NCI-H1417 treated with DMSO at 0.1 percent for 48 hours (cell line): ENCODE measurements at places on chromosomes 12 and 14.
A peak's percentile ranks its signal among the peaks of the same experiment; 100 is the strongest.

DNA sequence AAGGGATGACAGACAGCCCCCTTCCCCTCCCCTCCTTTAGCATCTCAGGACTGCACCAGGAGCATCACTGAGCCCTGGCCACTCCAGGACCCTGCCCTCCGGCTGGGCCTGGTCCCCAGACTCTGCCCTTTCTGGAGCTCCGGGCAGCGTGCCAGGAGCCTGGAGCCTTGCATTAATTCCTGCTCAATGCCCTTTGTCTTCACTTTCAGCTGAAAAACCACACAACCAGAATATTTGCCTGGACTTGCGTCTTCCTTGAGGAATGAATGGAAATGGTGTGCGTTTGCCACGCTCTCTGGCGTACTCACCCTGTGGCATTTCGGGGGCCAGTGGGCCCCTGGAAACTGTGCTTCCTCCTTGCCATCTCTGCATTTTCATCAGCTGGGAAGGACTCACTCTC is 8.5 kb upstream of the RFLNA start:
- DNase-seq, result no peak

- no peak for DNase-seq
Observed at GRCh38 chr12:31531893-31532292, 59.0 kb downstream of the DENND5B start.

DNA sequence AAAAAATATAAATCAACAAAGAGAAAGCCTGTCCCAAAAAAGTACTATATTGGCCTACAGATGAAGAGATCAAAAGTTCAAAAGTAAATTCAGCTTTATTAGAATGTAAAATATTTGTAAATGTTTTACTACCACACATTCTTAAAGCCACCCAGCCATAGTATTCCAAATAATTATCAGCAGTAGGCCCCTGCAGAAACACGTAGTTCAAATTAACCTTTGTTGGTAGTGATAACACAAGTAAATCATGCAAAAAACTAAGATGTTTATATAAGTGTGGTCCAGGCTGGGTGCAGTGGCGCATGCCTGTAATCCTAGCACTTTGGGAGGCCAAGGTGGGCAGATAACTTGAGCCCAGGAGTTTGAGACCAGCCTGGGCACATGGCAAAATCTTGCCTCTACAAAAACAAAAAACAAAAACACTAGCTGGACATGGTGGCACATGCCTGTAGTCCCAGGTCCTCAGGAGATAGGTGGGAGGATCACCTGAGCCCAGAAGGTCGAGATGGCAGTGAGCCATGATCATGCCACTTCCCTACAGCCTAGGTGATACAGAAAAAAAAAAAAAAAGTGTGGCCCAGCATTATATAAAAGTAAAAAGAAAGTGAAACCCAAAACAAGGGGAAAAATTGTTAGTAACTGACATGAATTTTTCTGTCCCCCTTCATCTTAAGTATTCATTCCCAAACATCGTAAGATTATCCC is 17.9 kb downstream of the SPTLC2 start:
- DNase-seq, result no peak

- DNase-seq, result no peak
Observed at GRCh38 chr12:130609966-130610365, 106.1 kb downstream of the RIMBP2 start.

DNA sequence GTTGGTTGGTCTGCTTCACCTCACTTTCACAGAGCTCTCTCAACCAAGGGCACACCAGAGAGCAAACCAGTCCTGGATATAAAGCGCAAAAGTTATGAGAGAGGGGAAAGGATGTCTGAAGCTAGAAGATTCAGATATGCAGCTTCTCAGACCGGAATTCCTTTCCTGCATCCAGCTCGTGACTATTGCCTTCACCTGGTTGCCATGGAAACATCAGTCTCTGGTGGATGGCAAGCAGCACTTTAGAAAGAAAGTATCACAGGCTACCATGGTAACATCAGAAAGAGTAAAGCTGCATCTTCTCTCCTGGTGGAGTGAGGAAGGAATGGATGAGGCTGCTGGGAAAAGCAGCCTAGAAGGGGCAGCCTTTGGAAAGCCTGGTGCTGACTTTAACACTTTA is 13.7 kb downstream of the REM2 start:
- no peak for DNase-seq

DNA sequence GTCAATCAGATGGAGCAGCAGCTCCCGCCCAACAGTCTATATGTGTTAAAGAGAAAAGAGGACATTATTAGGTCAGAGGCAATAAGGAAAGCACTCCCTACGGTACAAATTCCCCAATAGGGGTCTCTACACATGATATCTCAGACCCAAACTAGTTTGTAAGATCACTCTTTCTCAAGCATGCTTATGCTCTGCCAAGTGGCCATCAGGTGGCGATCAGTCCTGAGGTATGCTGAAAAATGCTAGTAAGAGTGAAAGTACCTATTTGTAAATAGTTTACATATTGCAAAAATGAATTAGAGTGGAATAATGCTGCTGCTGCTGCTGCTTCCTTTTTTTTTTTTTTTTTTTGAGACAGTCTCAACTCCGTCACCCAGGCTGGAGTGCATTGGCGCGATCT is 61.0 kb downstream of the CPM start:
- no peak for DNase-seq

GRCh38 chr14:70622111-70622712 is 19.5 kb upstream of the TTC9 start:
- peak; percentile 18 for DNase-seq

GRCh38 chr12:120222288-120222832 is 21.4 kb upstream of the RPLP0 start:
- DNase-seq, result no peak

- DNase-seq, result no peak
Observed at GRCh38 chr12:23008623-23009022, 383.7 kb downstream of the ETNK1 start.

GRCh38 chr12:49028666-49029275 is 10.2 kb upstream of the PRKAG1 start:
- no peak for DNase-seq

GRCh38 chr12:113061061-113061694 is 4.6 kb downstream of the DTX1 start:
- DNase-seq, result no peak

DNA sequence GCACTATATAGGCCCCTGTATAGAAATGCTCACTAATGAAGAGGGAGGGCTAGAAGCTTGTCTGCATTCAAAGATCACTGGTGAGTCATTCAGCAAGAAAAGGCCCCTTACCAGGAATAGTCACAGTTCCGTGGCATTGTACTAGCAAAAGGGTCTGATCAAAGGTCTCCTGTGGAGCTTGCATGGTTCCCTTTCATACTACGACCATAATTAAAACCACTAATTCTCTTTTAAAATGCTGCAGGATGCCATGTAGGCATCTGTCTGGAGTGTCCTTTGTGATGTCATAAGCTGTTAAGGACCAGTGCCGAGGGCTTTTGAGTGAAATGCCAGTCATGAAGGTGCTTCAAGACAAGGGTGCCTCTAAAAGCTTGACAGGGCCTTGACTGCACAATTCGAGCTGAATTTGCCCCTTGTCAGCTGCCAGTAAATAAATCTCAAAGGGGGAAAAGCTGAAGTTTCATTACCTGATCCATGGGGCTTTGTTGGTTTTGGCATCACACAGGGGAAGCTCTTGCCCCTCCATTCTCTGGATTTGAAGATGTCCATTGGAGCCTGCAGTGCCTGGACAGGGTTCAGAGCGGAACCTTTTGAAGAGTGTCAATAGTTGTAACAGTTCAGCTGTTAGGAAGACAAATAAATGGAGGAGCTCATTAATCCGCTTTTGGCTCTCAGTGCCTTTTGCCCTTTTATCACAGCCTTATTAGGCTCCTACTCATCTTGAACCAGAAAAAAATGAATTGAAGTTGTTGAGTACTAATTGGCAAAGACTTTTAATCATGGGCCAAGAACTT is 69.1 kb downstream of the TMEM260 start:
- DNase-seq, result no peak
